Lung (tissue), 17 donors: ENCODE measurements at places on chromosomes 3 and 15.
A peak's percentile ranks its signal among the peaks of the same experiment; 100 is the strongest.

GRCh38 chr3:22292681-22293080 is 541.7 kb upstream of the ZNF385D start:
- peak; percentile 61 for DNase-seq

DNA sequence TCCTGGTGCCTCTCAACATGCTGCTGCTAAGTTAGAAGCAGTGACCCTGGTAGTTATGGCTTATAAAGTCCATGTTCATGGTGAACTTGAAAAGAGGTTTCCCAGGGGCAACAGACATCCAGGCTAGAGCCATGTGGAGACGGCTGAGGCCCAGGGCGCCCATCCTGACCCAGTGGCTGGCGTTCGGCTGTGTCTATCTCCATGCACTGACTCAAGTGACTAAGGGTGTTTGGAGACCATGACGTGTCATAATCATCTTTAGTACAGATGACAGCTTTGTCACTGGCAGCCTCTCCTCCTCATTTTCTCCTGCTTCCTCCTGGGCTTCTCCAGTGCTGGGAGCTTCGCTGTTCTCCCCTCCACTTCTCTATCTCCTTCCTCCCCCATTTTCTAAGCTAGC is 287.4 kb upstream of the LYSMD4 start:
- DNase-seq: no peak

DNA sequence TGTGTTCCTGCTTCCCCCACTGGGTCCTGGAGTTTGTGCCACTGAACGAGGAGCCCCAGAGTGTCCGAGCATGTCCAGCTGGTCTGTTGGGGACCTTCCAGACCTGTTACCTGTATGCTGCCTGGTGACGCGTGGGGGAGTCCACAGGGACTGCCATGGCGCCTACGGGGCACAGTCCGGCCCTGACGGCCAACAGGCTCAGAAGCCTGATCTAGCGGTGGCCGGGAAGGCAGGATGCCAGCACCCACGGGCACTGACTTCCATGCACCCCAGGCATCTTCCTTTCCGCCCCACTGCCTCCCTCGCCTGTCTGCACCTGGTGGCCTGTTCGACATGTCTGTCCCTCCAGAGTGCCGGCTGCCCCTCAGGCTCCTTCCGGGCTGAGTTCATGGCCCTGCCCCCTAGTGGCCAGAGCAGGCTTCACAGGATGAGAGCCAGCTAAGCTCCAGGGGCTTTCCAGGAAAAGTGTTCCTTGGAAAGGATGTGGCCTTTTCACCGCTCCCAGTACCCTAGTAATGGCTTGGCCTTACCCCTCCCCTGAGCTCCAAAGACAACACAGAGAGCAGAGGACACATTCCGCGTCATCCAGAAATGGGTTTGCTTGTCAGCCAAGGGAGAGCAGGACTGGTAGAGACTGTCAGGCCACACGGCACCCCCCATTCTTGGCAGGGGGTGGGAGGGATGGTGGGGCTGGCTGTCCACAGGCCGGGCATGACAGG is 35.7 kb downstream of the NGRN start:
- DNase-seq: peak; percentile 44

GRCh38 chr3:134911586-134912548 is 116.8 kb downstream of the EPHB1 start:
- no peak for DNase-seq

- DNase-seq: peak; percentile 12
Measured at GRCh38 chr3:179853176-179853575, 183.6 kb downstream of the PEX5L start.

- no peak for DNase-seq
Measured at GRCh38 chr3:48042071-48042760, 26.0 kb upstream of the MAP4 start.

- DNase-seq: no peak
Measured at GRCh38 chr3:194076475-194076874, 59.5 kb upstream of the HES1 start.
